ENCODE measurements at places on chromosomes 2 and 18. TPM values are rescaled to one million over a fixed set of nuclear protein-coding genes. Genes with fewer than 3 reads are reported as not detected.
A peak's percentile ranks its signal among the peaks of the same experiment; 100 is the strongest.

- DNase-seq: no peak
Observed at GRCh38 chr18:25329783-25330182, 22.2 kb downstream of the ZNF521 start.

DNA sequence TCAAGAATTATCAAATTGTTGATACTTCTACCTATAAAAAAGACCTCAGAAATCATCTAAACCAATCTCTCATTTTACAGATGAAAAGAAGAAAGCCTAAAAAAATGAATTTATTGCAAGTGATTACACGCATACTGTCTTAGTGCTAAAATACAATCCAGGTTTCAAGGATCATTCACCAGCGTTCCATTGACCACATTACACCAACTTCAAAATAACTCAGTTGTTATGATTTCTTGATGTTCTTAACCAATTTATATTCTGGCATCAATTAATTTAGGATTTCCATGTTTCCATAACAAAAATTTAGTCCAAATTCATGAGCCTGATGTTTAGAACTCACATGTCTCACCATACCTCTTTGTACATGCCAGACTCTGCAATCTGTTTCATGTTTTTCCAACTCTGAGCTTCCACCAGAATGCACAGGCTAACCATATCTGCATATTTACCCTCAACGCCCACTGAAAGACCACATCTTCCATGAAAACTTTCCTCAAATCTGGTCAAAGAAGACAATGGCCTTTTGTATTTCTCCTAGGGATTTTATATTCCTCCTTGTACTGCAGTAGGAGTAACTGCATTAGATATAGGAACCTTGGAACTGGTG, 2.1 kb upstream of the INSIG2 start:
- DNase-seq: no peak

GRCh38 chr18:53380063-53380639, 844.3 kb downstream of the MBD2 start:
- no peak for DNase-seq

DNA sequence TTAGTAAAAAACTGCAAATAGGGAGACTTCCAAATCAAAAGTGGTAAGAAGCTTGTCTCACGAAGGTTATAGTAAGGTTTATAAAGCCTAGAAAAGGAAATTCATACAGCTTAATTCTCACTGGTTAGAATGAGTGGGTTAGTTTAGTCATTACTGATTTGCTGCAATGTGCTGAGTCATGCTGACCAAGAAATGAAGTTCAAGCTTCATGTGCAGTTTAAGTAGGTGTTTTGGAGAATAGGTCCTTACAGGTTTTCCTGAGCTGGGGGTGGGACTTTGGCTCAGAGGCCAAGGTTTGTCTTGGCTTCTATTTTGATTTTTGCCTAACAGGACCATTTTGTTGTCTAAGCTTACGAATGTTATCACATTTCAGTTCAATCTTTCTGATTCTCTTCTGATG, 15.1 kb downstream of the CLIP4 start:
- DNase-seq: no peak

- no peak for DNase-seq
Observed at GRCh38 chr18:79516441-79516931, 120.8 kb downstream of the NFATC1 start.

GRCh38 chr2:239805414-239805813, 219.7 kb downstream of the NDUFA10 start:
- peak; percentile 25 for DNase-seq

DNA sequence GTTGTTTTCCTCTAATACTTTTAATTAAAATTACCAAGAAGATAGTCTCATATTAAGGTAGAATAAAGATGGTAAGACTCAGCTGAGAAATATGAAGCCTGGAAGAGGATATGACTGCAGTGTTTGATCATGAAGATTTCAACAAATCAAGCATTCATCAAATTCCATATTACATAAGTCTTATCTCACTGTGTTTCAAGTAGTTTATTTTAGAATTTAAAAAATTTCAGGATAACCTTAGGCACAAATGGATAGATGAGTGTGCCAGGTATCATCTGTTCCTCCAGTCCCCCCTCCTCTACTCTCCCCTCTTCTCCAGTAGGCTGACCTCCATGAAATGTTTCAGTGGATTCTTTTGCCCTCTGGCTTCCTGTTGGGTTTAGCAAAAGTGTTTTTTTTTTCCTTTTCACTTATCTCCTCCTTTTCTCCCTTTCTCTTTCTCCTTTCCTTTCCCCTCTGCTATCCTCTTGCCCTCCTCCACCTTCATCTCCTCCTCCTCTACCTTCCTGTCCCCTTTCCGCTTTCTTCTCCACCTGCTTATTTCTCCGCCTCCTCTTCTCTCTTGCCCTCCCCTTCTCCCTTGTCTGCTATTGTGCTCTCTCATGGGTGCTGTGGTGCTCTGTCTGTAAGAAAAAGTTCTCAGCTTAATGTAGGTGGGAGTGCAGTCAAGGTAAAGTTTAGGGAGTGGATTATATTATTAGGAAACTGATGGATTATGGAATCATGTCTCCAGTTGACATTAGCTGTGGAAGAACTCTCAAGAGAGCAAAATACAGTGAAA, 72.8 kb downstream of the ABI2 start:
- no peak for DNase-seq

The KIAA2012 gene
- 0.27 TPM for total RNA-seq

The UGT1A3 gene
- total RNA-seq: 13.1 TPM
